ENCODE measurements at places on chromosomes 12 and 14. TPM values are rescaled to one million over a fixed set of nuclear protein-coding genes. Genes with fewer than 3 reads are reported as not detected.

Gene SERPINA10
- not detected for total RNA-seq

Gene RDH12
- total RNA-seq: not detected

Gene BHLHE41
- total RNA-seq: not detected

Gene SSTR1
- not detected for total RNA-seq

Gene NTF3
- not detected for total RNA-seq

Gene MYH7
- not detected for total RNA-seq

Gene DBX2
- total RNA-seq: not detected

Gene KRT74
- not detected for total RNA-seq

Measured in neural crest cell (in vitro differentiated cells).